Activated CD8-positive, alpha-beta T cell treated with anti-CD3 and anti-CD28 coated beads for 36 hours (primary cell): ENCODE measurements at places on chromosomes 2 and 18. TPM values are rescaled to one million over a fixed set of nuclear protein-coding genes. Genes with fewer than 3 reads are reported as not detected.

- no peaks in the 10 kb centered on the region for H3K36me3 ChIP-seq
- no peaks in the 10 kb centered on the region for H3K27me3 ChIP-seq
- no peak overlapping the region for H3K4me3 ChIP-seq
- peaks cover 8% of the 10 kb centered on the region for H3K4me1 ChIP-seq
- peak; percentile 34 for DNase-seq
These were observed 328.5 kb upstream of the FANCL start for GRCh38 chr2:58569475-58570185.

GRCh38 chr18:49846718-49847470 lies 33.6 kb upstream of the ACAA2 start:
- no peak overlapping the region for H3K27ac ChIP-seq
- H3K4me1 ChIP-seq, result no peaks in the 10 kb centered on the region
- H3K27me3 ChIP-seq, result peaks cover 12% of the 10 kb centered on the region
- no peak for DNase-seq
- H3K4me3 ChIP-seq, result no peak overlapping the region

DNA sequence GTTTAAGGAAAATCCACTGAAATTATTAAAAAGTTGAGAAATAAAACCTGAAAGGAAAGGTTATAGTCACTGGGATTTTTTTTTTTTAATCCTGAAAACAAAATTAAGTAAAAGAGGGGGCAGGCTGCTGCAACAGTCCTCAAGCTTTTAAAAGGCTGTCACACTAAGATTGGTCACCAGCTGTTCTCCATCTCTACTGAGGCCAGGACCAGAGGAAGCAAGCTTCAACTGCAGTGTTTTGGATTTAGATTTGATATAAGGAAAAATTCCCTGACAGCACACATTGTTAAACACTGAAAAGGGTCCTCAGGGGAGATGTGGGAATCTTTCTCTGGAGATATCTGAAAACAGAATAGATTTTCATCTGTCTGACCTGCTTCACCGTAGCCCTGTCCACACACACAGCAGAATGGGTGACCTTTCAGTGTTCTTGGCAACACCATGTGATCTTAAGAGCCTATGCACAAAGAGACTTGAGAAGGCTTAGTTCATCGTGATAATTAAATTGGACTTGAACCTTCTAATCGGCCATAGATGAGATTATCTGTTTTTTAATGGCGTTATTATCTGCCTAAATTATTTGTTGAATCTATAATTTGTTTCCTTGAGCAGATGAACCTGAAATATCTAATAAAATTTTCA lies 132.0 kb upstream of the BOD1L2 start:
- no peaks in the 10 kb centered on the region for H3K36me3 ChIP-seq
- no peaks in the 10 kb centered on the region for H3K27me3 ChIP-seq
- no peak for DNase-seq
- H3K27ac ChIP-seq, result no peak overlapping the region
- H3K4me1 ChIP-seq, result peaks cover 23% of the 10 kb centered on the region

- no peak for DNase-seq
- H3K36me3 ChIP-seq, result no peaks in the 10 kb centered on the region
- no peak overlapping the region for H3K27ac ChIP-seq
- no peak overlapping the region for H3K4me3 ChIP-seq
- H3K27me3 ChIP-seq, result peaks cover 6% of the 10 kb centered on the region
These were observed 100.1 kb downstream of the DDX1 start for GRCh38 chr2:15691586-15692310.

DNA sequence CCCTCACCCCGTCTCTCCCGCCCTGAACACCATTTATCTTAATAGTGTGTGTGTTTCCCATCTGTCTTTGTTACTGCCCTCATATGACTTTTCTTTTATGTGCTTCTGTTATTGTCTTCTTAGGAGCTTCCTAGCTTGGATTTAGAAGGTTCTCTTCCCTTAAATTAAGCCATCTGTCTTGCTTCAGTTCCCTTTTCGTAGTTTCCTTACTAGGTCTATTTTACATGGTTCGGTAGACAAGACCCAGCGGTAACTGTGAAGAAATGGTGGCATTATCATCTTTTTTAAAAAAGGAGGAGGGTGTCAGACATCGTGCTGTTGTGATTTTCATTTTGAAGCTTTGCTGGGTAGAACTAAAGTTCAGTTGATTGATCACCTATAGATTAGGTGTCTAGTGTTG lies 10.3 kb downstream of the NCK2 start:
- no peak for DNase-seq
- peak overlapping the region; percentile 94 for H3K27ac ChIP-seq
- H3K4me3 ChIP-seq, result peak overlapping the region; percentile 38
- peaks cover 78% of the 10 kb centered on the region for H3K36me3 ChIP-seq
- no peaks in the 10 kb centered on the region for H3K27me3 ChIP-seq
- peaks cover 89% of the 10 kb centered on the region for H3K4me1 ChIP-seq

DNA sequence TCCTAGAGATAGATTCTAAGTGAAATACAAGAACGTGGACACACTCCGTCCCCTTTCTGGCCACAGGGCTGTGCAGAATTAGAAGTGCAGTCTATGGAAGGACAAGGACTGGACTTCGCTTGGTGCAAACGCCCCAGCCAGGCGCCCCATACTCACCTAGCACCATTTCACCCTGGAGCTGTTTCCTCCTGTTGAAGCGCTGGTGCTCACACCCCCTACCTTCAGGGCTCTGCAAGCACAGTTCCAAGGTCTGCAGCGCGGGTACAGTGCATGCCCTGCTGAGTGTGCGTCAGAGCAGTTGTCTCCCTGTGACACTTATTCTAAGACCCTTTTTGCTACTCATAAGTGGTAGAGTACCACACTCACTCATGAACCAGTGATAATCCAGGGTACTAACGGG lies 3.0 kb downstream of the HPCAL1 start:
- peaks cover 64% of the 10 kb centered on the region for H3K4me1 ChIP-seq
- H3K36me3 ChIP-seq, result peaks cover 45% of the 10 kb centered on the region
- DNase-seq, result peak; percentile 73
- H3K27me3 ChIP-seq, result no peaks in the 10 kb centered on the region

DNA sequence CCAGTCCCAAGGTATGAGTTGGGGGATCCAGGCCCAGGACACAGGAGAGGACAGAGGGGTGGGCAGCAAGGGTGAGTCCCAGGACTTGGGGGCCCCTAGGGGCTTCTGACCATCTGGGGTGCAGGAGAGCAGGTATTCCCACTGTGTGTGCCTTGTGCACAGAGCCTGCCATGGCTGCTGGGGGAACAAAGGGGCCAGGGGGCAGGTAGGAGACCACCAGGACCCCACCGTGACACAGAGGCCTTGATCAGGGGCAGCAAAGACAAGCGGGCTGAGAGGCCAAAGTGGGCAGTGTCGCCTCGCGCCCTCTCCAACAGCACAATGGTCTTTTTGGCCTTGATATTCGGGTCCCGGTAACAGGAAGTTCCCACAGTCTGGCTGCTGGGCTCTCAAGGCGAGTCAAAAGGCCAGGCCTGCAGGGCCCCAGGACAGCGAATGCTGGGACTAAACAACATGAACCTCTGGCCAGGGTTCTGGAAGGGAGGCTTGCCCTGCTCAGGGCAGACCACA lies 12.3 kb upstream of the GPR17 start:
- no peak for DNase-seq
- peaks cover 47% of the 10 kb centered on the region for H3K4me1 ChIP-seq
- H3K27ac ChIP-seq, result peak overlapping the region; percentile 75

DNA sequence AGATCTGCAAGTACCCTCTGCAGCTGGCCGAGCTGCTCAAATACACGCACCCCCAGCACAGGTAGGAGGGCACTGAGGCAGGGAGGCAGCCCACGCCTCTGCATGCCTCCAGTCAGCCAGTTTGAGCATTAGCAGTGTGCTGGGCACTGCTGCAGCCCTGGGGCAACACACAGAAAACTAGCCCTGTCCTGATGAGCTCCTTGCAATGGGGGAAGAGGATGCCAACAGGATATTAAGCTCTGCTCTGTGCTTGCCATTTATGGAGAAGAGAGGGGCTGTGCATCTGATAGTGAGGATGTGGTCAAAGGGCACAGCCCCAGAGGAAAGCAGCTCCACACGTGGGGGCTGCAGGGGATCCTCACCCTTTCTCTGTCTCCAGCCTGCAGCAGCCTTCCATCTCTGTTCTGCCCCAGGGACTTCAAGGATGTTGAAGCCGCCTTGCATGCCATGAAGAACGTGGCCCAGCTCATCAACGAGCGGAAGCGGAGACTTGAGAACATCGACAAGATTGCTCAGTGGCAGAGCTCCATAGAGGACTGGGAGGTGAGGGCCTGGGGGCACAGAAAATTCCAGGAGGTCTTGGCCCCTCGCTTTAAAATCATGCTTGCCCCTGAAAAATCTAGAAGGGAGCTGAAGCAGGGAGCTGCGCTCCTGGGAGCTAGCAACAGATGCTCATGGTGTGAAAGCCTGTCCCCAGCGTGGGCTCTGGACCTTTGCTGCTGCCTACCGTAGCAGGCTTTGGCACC lies 51.7 kb downstream of the FAM168B start:
- peak overlapping the region; percentile 50 for H3K27ac ChIP-seq
- H3K27me3 ChIP-seq, result no peaks in the 10 kb centered on the region
- peaks cover 1% of the 10 kb centered on the region for H3K36me3 ChIP-seq
- DNase-seq, result no peak
- peak overlapping the region; percentile 71 for H3K4me3 ChIP-seq

The PSTPIP2 gene
- total RNA-seq, result 17.8 TPM

The LINC00305 gene
- total RNA-seq, result not detected

DNA sequence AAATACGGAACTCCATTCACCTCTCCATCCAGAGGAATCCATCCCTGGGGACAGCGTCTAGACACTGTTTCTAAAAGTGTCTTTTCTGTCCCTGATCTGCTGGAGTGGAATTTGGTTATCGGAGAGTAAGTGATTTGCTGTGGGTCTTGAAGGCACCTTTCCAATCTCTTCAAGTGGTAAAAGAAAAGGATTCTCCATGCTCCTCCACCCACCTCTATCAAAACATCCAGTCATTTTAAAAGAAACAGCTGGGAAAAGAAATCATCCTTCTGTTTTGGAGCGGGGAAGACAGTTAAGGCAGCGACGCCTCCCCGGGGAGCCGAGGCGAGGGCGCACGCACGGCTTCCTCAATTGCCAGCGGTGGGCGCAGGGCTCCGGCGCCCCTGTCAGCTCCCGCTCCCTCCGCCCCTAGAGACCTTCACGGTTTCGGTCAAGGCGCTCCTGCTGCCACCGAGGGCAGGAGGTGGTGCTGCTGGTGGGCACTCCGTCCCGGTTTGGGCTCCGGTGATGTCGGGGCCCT lies 547 bp downstream of the SLC35F5 start:
- peaks cover 15% of the 10 kb centered on the region for H3K36me3 ChIP-seq
- peaks cover 30% of the 10 kb centered on the region for H3K4me1 ChIP-seq
- no peaks in the 10 kb centered on the region for H3K27me3 ChIP-seq
- DNase-seq, result peak; percentile 63

DNA sequence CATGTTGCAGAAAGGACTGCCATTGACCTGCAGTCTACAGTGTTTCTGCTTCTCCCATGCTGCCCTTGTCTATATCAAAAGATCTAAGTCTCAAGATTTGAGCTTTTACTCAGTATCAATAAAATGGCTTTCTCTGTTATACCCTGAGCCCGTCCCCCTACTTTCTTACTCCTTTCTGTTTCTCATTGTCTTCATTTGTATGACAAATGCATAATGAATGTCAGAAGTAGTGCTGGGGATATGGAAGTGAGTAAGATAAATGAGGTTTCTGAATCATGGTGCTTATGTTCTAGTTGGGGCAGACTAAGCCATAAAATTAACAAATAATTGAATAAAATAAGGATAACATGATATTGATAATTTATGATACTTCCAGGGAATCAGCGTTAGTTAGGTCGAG lies 128.6 kb downstream of the PARD3B start:
- H3K27ac ChIP-seq, result no peak overlapping the region
- no peaks in the 10 kb centered on the region for H3K27me3 ChIP-seq
- no peak for DNase-seq
- no peaks in the 10 kb centered on the region for H3K4me1 ChIP-seq

GRCh38 chr2:120531863-120532600 lies 186.1 kb downstream of the INHBB start:
- peaks cover 4% of the 10 kb centered on the region for H3K27me3 ChIP-seq
- no peaks in the 10 kb centered on the region for H3K36me3 ChIP-seq
- no peak overlapping the region for H3K27ac ChIP-seq
- no peak for DNase-seq
- H3K4me3 ChIP-seq, result no peak overlapping the region

The SMAD2 gene
- total RNA-seq, result 141 TPM

- H3K4me3 ChIP-seq, result no peak overlapping the region
- H3K27ac ChIP-seq, result no peak overlapping the region
- DNase-seq, result no peak
These were observed 49.3 kb downstream of the SLC39A10 start for GRCh38 chr2:195706161-195706900.
